Cardiac muscle cell (in vitro differentiated cells and primary cell): ENCODE measurements at places on chromosomes 7 and 10. TPM values are rescaled to one million over a fixed set of nuclear protein-coding genes. Genes with fewer than 3 reads are reported as not detected.

Gene VPS37D
- total RNA-seq, result 31.0 and 32.0 TPM in 2 replicates

Gene C10orf67
- total RNA-seq, result 0.11 and 0.33 TPM in 2 replicates

Gene PTF1A
- total RNA-seq, result not detected in 2 replicates

Gene TUBB8
- total RNA-seq, result 0.36 TPM in 1 of 2 replicates, not detected in the other

Gene SHOC2
- 19.9 and 31.0 TPM in 2 replicates for total RNA-seq

Gene PTPN12
- total RNA-seq, result 19.3 and 20.4 TPM in 2 replicates

Gene CRHR2
- total RNA-seq, result 0.77 and 0.92 TPM in 2 replicates

Gene CH25H
- not detected in 2 replicates for total RNA-seq

Gene WEE2
- 0.07 and 0.09 TPM in 2 replicates for total RNA-seq

Gene PIK3AP1
- total RNA-seq, result 2.0 and 2.7 TPM in 2 replicates

Gene GNAT3
- total RNA-seq, result not detected in 2 replicates

Gene ERVW-1
- not detected in 2 replicates for total RNA-seq

Gene CPA2
- 0.71 and 1.9 TPM in 2 replicates for total RNA-seq

Gene AKR1C2
- total RNA-seq, result 0.39 and 1.0 TPM in 2 replicates

Gene SLC26A5
- 0.11 and 0.15 TPM in 2 replicates for total RNA-seq

Gene NXPH1
- 0.95 and 2.2 TPM in 2 replicates for total RNA-seq

Gene PON2
- total RNA-seq, result 52.5 and 76.9 TPM in 2 replicates

Gene ADAM22
- total RNA-seq, result 4.1 and 5.8 TPM in 2 replicates

Gene MUC3A
- total RNA-seq, result not detected in 2 replicates

Gene AS3MT
- total RNA-seq, result 11.4 and 16.2 TPM in 2 replicates

Gene TMEM196
- total RNA-seq, result not detected in 2 replicates

Gene SPDYE1
- total RNA-seq, result not detected in 2 replicates

Gene AKR1D1
- total RNA-seq, result 0.28 TPM in 1 of 2 replicates, not detected in the other

Gene SCART1
- total RNA-seq, result 0.74 and 5.6 TPM in 2 replicates

Gene DNAH11
- 0.46 and 0.60 TPM in 2 replicates for total RNA-seq

Gene OR2A12
- not detected in 2 replicates for total RNA-seq
